ENCODE measurements at places on chromosomes 3 and 15. TPM values are rescaled to one million over a fixed set of nuclear protein-coding genes. Genes with fewer than 3 reads are reported as not detected.

Gene SEC62
- 49.9 TPM for total RNA-seq

- no peaks in the 10 kb centered on the region for H3K4me1 ChIP-seq
- H3K27me3 ChIP-seq = no peaks in the 10 kb centered on the region
- no peaks in the 10 kb centered on the region for H3K36me3 ChIP-seq
- H3K4me3 ChIP-seq = no peak overlapping the region
- no peak for DNase-seq
- no peak overlapping the region for H3K27ac ChIP-seq
These were observed 175.2 kb downstream of the LSAMP start for GRCh38 chr3:116270056-116270455.

- H3K36me3 ChIP-seq = no peaks in the 10 kb centered on the region
- peaks cover 37% of the 10 kb centered on the region for H3K27me3 ChIP-seq
- no peaks in the 10 kb centered on the region for H3K4me1 ChIP-seq
- H3K4me3 ChIP-seq = no peak overlapping the region
These were observed 42.9 kb downstream of the SEMA5B start for GRCh38 chr3:122984650-122985049.

DNA sequence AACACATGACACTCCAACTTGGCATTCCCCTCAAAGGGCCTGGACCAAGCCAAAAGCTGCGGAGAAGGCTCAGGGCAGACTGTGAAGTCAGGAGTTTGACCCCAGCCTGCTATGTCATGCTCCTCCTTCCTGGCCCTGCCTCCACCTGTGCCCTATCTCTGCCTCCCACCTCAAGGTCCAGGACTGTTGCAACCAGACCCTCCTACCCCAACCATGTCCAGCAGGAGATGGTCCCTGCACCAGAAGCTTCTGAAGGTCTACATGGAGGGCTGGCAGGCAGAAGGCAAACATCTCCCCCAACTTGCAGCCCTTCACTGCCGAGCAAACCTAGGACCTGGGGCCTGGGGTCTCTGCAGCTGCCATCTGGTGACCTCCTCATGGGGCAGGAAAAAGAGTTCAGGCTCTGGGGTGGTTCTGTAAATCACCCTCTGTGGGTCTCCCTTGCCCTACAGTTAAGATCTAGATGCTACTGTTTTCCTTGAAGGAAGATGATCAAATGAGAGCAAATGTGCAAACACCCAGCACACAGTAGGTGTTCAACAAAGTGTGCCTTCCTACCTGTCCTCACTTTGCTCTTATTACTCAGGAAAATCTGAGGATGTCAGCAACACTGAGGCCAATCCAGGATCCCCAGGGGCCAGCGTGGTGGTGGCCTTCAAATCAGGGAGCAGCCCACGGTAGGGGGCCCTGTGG, 11.5 kb upstream of the CSK start:
- H3K36me3 ChIP-seq = no peaks in the 10 kb centered on the region
- no peak overlapping the region for H3K4me3 ChIP-seq
- H3K27me3 ChIP-seq = no peaks in the 10 kb centered on the region
- no peak overlapping the region for H3K27ac ChIP-seq

DNA sequence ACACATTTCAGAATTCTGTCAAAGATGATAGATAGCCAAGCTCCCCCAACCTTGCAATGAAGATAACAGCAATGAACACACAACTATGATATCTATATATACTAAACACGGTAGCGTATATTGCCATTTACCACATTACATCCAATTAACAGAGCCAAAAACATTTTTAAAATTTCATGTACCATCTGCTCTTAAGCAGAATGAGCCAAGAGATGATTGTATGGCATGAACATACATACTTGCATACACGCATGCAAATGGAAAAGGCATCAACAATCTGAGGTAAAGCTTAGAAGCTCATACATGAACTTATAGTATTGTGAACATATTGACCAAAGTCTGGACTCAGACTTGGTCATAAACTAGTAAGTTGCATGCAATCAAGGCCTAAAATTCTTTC, 712.9 kb upstream of the GOLIM4 start:
- no peaks in the 10 kb centered on the region for H3K27me3 ChIP-seq
- no peak for DNase-seq
- H3K36me3 ChIP-seq = no peaks in the 10 kb centered on the region
- H3K4me3 ChIP-seq = no peak overlapping the region

DNA sequence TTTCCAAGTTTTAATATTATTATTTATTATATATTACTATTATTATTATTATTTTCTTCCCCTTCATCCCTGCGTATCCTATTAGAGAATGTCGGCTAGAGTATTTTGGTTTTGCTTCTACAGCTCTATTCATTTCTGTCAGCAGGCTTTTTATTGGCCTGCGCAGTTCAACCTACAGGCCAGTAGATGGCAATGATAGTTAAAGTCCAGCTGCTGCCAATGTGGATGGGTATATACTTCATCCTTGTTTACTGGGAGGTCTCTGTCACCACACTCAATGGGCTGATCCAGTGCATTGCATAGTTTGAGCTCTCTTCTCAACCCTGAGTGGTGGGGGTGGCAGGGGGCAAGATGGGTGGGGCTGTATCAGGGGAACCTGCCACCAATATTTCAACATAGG, 799.8 kb downstream of the NSUN3 start:
- no peaks in the 10 kb centered on the region for H3K36me3 ChIP-seq
- H3K4me3 ChIP-seq = no peak overlapping the region
- no peaks in the 10 kb centered on the region for H3K27me3 ChIP-seq
- DNase-seq = no peak
- H3K4me1 ChIP-seq = no peaks in the 10 kb centered on the region

GRCh38 chr15:60115579-60116380, 111.7 kb downstream of the FOXB1 start:
- no peak overlapping the region for H3K27ac ChIP-seq
- no peak for DNase-seq
- H3K4me1 ChIP-seq = peaks cover 10% of the 10 kb centered on the region
- H3K27me3 ChIP-seq = peaks cover 16% of the 10 kb centered on the region
- no peak overlapping the region for H3K4me3 ChIP-seq
- H3K36me3 ChIP-seq = no peaks in the 10 kb centered on the region

GRCh38 chr3:47225310-47225906, 57.2 kb downstream of the KIF9 start:
- DNase-seq = no peak

All from activated CD8-positive, alpha-beta T cell treated with anti-CD3 and anti-CD28 coated beads, Interleukin-2, amount 10 ng/mL, durations not matched to agents 7 days and 5 days (primary cell).